ENCODE measurements at places on chromosomes 5 and 9.

DNA sequence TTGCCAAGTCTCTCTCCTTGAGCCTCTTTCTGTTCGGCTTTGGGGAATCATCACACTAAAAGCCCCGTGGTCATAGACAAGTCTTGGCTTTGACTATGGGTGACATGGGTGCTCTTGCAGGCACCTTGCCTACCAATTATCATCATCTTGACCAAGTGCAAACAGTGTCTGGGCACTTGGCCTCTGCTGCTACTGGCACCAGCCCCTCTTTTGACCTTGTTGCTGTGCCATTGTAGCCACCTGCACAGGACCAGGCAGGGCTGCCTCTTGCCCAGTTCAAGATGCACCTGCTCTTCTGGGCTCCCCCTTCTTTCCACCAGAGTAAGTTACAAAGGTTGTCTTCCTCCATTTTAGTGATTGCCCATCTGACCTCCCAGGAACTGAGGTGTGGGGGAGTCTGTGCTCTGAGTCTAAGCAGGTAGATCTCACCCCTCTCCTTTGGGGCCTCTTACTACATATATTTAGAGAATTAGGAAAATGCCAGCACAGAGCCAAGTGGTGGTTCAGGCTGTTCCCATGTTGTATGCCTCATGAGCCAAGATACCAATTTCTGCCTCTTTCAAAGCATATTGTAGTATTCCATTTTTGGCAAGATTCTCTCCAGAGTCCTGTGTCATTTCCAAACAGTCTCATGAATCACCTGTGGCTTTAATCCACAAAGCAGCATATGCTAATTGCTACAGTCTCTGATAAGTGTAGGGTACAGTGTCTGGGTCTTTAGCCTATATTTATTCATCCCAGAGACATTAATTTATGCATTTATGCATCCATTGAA, 142.9 kb upstream of the DAP start:
- DNase-seq = no peak

DNA sequence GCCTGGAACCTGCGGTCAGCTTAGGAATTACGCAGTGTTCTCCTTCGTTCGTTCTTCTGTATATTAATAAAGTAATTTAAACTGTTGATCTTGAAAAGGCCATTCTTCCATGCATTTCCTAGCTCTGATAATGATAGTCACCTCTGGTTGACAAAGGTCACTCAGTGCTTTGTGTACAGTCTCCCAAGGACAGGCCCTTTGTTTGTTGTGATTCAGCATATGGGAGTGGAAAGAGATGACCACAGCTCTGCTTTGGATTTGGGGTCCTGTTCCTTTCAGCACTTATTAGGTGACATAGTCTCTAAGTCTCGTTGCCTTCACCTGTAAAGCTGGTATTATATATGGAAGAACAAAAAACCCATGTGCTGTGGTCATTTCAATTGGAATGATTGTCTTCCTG, 39.6 kb downstream of the RAD23B start:
- DNase-seq = no peak

DNA sequence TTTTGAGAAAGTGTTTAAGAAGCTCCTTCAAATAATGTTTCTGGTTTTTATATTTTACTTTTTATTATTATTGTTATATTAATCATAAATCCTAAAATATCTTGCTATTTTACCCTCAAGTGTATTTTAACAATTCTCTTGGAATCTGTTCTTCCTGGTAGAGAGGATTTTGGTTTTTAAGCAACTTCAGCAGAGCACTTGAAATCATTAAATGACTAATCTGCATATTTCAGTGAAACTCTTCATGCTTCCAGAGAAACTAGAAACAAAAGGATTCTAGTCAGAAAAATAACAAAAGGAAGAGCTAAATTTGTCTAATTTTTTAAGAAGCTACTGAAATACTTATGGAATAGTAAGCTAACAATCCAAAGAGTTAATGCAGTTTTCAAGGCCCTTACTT, 1057.3 kb downstream of the TLE1 start:
- no peak for DNase-seq

- DNase-seq = peak; percentile 38
Measured at GRCh38 chr9:124869466-124869985, 7.6 kb downstream of the ARPC5L start.

- DNase-seq = no peak
Measured at GRCh38 chr5:180026734-180027458, 44.7 kb downstream of the RNF130 start.

- DNase-seq = no peak
Measured at GRCh38 chr9:79895232-79895631, 323.5 kb downstream of the TLE4 start.

GRCh38 chr5:135313946-135314345, 85.1 kb downstream of the MACROH2A1 start:
- DNase-seq = no peak

DNA sequence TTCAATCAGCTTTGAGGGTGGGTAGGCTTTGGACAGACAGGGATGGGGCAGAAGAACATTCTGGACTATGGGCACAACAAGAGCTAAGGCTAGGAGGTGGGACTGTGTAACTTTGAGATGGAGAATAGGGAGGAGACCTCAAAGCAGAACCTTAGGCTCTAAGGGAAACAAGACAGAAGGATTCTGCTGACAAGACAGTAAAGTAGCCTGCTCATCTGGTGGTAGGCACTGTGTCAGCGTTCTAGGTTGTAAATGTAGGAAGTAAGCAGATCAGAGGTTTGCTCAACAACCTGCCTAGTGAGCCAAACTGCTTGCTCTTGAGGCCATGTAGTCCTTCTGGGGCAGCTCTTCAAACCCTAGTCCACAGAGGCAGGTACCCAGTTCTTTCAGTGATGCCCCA, 15.0 kb upstream of the IL12B start:
- no peak for DNase-seq

- DNase-seq = no peak
Measured at GRCh38 chr9:137354845-137355760, 53.0 kb upstream of the NRARP start.

- DNase-seq = peak; percentile 72
Measured at GRCh38 chr9:15306757-15307522, at the start of gene TTC39B. Gene TTC39B (minus strand): TSS chr9:15307216. CDS start chr9:15307125, 91 bp downstream.

- no peak for DNase-seq
Measured at GRCh38 chr9:10173561-10173960, 439.2 kb downstream of the PTPRD start.

GRCh38 chr9:111158363-111158762, 120.1 kb upstream of the LPAR1 start:
- DNase-seq = no peak

- no peak for DNase-seq
Measured at GRCh38 chr5:117191251-117191650, 616.6 kb upstream of the SEMA6A start.

DNA sequence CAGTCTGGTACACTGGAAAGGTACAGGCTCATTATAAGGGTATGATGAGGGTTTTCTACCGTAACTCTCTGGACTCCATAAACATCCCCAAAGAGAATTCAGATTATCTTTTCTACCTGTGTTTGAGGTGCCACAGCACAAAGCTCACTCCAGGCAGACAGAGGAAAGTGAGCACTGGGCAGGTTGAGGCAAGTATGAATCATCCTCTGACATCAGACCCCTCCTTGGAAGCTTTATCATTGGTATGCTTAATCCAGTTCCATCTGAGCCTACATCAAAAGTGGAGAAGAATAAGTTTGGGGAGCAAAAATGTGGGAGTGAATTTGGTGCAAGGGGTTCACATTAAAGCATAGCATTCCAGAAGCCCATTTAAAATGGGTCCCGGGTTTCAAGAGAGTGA, 21.7 kb downstream of the C9orf152 start:
- no peak for DNase-seq

DNA sequence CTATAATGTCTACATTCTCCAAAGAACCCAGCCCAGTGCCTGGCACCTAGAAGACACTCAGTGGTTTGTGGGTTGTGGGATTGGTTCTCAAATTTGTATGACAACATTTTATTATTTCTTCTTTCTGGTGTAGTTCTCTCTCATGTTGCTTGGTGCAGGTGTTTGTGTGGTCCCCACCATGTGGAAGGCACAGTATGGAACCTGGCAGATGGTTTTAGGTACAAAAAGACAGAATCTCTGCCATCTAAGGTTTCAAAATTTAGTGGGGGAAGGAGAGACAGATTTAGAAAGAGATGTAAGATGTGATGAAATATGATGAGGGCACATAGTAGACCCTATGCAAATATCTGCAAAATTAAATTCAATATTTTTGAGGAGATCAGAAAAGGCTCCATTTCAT, 323.8 kb downstream of the CDK5RAP2 start:
- no peak for DNase-seq

- no peak for DNase-seq
Measured at GRCh38 chr5:138623053-138623452, 47.9 kb upstream of the HSPA9 start.

DNA sequence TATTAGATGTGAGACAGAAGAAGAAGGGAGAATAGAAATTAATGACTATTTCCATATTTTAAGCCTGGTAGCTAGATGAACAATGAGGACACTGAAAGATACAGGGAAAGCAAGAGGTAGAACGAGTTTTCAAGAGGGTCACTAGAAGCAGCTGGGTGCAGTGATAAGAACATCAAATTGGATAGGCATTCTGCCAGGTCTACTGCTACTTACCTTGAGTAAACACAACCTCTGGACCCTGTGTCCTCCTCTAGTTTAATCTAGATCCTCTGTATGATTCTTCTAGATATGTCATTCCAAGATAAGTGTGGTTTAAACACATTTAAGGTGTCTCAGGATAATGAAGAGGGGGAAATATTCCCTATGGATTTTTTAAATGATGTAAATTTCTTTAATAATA, 31.2 kb downstream of the OTP start:
- DNase-seq = no peak

DNA sequence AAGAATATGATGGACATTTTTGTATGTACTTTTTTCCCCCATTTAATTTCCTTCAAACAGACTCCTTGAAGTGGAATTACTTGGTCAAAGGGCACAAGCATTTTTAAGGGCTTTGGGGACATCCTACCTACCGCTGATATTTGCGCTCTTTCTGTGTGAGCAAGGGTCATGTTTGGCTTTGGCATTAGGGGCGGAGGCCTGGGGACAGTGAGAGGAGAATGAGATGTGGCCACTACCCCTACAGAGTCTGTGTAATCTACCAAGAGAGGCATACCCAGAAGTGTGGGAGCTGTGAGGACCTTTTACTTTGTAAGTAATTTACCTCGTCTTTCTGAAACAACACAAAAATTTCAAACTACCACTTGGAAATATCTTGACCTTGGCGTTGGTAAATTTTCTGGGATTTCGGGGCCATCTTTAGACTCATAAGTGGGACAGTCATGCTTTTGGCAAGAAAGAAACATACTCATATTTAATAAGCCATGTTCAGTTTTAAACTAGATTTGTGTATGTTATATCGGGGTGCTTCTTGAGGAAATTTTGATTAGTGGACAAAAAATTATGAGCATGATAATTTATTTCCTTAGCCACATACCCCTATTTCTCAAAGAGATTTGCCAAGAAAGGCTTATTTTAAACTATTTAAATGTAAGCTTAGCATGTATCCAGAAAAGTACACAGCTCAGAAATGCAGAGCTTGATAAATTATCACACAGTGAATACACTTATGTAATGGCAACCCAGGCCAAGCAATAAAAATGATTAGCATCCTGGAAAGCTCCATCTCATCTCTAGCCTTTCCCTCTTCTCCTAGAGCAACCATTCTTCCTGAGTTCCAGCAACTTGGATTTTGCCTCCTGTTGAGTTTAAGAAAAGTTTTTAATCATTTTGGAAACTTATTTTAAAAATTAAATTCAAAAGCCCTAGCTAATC, 63.6 kb downstream of the ARHGAP26 start:
- DNase-seq = no peak

DNA sequence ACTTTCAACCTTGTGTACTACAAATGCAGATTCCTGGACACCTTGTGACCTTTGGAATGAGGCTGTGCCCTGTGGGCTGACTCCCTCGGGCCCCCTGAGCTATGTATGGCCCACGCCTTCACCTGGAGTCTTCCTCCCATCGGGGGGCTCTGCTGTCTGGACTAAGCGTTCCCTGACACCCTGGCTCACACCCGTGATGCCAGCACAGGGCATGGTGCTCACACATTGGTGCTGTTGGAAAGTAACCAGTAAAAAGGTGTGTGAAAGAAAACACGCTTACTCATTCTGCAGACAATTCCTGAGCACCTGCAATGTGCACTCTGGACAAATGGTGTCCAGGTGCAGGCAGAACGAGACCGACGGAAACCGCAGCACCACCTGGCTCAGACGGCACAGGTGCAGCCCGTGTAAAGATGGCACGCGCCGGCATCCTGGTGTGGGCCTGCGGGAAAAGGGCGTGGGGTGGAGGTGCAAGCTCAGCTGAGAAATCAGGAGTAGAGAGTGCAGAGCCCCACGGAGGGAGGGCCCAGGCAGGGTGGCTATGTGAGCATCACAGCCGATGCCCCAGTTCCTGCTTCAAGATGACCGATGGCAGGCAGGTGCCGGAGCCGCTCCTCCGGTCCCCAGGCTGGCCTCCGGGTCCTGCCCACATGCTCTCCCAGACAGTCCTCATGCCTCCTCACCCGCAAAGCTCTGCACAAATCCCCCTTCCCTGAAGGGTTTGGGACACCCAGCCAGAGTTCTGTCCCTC, 11.0 kb downstream of the LPCAT1 start:
- DNase-seq = no peak

GRCh38 chr5:137870647-137871339, 3.1 kb downstream of the MYOT start:
- DNase-seq = no peak

DNA sequence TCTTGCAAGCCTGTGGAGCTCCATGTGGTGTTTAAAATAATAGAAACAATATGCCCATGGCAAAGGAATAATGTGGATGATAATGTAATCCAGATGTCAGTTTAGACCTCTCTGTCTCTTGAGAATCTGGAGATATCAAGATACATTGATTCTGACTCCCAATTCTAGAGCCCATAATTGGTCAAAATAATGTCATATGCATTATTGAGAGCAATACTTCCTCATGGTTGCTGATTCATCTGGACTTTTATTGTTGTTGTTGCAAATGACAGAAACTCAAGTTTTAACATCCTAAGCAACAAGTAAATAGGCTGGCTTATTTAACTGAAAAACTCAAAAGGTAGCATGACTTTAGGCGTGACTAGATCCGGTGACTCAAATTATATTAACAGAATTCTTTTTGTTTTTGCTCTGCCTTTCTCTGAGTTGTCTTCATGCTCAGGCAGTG, 152.1 kb downstream of the PCSK1 start:
- DNase-seq = no peak

- no peak for DNase-seq
Measured at GRCh38 chr5:42994246-42994554, 45.9 kb downstream of the ANXA2R start.

Data from activated gamma-delta T cell treated with Interleukin-2 at 50 U/mL for 16 hours (primary cell).